ENCODE measurements at places on chromosomes 5 and 9. TPM values are rescaled to one million over a fixed set of nuclear protein-coding genes. Genes with fewer than 3 reads are reported as not detected.

GOLPH3 gene
- 86.4 TPM for total RNA-seq

GLRA1 gene
- not detected for total RNA-seq

BTNL3 gene
- not detected for total RNA-seq

MSX2 gene
- total RNA-seq = 0.32 TPM

SLC1A1 gene
- 17.7 TPM for total RNA-seq

AGPAT2 gene
- total RNA-seq = 31.5 TPM

APBA1 gene
- 11.2 TPM for total RNA-seq

TRIM36 gene
- 0.97 TPM for total RNA-seq

CYSRT1 gene
- 0.64 TPM for total RNA-seq

CIZ1 gene
- total RNA-seq = 35.4 TPM

GTF3C5 gene
- 32.2 TPM for total RNA-seq

C5orf58 gene
- not detected for total RNA-seq

SEMA4D gene
- total RNA-seq = 1.6 TPM

- DNase-seq = peak; percentile 90
Measured at GRCh38 chr9:112867275-112867991, 23.2 kb downstream of the SLC46A2 start.

GRCh38 chr5:93891491-93892480, 150.4 kb upstream of the POU5F2 start:
- DNase-seq = no peak

DNA sequence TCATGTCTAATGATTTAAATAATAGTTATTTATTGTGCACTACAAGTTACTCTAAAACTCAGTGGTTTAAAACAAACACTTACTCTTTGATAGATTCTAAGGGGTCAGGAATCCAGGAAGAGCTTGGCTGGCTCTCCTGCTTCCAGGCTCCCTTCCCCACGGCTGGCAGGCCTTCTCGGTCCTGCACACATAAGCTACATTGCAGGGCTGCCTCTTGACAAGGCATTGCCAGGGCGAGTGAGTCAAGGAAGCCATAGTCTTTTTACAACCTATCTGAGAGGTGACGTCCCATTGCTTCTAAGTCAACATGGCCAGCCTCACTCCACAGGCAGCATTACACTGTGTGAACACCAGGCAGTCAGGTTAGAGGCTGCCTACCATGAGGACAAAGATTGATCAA, 119.8 kb downstream of the AUH start:
- no peak for DNase-seq

DNA sequence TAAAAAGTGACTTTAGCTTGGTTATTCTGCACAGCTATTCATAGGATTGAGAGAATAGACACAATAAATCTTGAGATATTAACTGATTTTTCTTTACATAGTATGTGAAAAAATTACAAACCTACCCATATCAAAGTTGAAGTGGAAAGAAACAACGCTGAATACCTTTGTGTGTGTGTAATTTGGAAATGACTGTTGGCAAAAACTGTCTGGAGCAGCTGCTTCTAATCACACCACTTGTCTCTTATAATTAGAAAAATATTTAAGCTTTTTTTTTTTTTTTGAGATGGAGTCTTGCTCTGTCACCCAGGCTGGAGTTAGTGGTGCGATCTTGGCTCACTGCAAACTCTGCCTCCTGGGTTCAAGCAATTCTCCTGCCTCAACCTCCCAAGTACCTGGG, 110.8 kb upstream of the POC5 start:
- DNase-seq = no peak

GRCh38 chr5:152164860-152165259, 240.2 kb upstream of the GLRA1 start:
- no peak for DNase-seq

DNA sequence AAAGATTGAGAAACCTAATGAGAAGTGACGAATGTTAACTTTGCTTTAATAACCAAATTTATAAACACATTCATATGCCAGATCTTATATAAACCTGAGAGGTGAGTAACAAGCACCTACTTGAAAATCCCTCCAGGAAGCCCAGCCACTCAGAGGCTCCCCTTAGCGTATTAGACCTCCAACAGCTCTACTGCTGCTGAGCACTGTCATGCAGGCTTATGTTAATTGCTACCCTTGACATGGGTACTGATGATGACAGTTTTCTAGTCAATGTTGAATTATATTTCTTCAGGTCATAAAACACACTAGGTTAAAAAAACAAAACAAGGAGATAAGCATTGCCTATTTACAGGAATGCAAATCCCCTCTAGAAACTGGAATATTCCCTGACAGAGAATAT, 161.2 kb downstream of the MPDZ start:
- DNase-seq = no peak

DNA sequence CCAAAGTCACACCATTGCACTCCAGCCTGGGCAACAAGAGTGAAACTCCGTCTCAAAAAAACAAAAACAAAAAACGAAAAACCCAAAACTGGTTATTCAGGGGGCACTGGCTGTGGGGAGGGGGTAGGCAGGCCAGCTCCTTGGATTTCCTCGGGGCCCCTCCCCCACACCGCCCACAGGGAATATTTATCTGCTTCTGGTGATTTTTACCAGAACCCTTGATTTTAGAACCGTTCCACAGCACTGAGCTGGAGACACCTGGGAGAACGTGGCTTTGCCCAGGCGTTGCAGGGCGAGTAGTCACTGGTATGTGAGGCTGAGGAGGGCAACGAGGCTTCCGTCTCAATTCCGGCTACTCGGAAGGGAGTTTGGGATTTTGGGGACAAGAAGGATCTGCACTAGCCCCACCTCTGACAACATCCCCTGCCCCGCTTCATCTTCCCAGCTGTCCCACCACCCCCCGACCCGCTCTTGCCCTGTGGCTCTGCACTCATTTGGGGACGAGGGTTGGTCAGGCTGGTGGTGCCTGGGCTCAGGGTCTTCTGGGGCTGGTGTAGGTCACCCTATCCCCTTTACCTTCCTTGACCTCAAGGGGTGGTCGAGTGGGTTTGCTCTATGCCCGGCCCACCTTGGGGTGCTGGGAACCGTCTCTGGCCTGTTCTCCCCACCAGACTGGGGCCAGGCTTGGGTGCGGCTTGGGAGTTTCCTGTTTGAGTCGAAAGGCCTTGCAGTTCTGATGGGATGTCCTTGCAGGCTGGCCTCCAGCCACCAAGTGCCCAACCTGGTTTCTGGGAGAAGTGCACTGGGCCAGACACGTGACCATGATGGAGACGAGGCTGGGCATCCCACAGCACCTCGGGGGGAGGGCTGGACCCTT, 3.5 kb downstream of the AHRR start:
- DNase-seq = no peak

- no peak for DNase-seq
Measured at GRCh38 chr5:108950276-108950675, 202.6 kb downstream of the FER start.

- DNase-seq = no peak
Measured at GRCh38 chr9:5868235-5868634, 22.5 kb upstream of the MLANA start.

DNA sequence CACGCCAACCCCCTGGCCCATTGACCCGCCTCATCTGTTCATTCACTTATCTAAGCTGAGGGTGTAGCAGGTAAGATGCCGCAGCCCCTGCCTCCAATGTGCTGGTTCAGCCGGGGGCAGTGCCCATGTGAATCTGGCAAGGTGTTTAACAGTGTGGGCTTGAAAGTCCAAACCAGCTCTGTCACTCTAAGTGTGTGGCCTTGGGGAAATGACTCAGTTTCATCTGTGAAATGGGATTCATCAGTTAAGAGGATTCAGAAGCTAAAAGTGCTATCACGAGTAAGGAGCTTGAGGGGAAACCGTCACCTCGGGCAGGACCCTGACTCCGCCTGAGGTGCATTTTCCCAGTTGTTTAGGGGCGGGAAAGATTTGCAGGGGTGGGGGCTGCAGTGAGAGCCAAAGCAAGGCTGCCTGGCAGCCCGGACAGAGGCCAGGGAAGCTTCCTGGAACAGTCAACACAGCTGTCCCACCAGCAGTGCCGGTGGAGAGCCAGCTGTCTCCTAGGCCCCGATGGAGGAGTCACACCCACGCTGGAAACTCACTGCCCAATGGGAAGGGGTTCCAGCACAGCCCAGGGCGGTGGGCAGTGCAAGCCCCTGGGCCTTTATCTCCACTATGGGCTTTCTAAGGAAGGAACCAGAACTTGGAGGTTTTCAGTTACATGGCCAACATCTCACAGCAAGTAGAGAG, 9.7 kb upstream of the URM1 start:
- no peak for DNase-seq

DNA sequence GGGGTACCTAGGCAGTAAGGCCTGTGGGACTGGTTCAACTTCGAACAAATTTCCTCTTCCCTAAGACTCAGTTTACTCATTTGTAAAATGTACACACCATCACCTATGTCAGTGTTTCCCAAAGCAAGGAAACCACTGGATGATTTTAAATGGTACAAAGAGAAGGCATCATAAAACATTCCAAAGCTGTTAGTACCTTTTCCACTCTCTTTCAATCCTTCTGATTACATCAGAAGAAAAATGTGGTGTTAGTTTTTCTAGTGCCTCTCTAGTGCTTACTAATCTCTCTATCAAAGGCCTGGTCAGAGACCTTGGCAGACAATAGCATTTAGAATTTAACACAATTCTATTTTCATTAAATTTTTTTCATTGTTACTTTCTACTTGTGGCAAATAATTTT, 18.1 kb downstream of the NR6A1 start:
- DNase-seq = no peak

DNA sequence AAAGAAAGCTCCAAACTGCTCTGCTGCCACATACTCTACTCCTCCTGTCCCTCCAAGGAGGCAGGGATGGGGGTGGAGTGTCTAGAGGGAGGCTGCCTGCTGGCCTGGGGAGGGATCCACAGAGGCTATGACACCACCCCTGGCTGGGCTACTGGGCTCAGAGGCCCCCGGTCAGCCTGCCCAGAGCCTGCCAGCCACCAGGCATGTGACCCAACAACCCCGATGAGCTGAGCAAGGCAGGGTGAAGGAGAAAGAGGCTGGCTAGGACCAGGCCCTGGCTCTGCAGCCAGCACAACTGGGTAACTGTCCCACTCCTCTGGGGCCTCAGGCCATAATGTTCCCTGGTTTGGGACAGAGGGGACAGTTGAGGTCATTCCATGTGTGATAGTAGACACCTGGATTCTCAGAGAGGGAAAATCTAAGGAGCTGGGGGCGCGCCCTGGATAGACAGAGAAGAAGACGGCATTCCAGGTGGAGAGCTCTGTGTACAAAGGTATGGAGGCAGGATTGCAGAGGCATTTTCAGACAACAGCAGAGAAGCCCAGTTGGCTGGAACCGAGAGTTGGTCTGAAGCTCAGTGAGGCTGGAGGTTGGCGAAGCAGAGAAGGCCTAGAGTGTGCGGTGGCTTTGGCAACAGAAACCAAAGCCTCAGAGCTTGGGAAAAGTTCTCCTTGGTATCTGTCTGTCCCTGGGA, 33.8 kb upstream of the IL17B start:
- DNase-seq = peak; percentile 51

DNA sequence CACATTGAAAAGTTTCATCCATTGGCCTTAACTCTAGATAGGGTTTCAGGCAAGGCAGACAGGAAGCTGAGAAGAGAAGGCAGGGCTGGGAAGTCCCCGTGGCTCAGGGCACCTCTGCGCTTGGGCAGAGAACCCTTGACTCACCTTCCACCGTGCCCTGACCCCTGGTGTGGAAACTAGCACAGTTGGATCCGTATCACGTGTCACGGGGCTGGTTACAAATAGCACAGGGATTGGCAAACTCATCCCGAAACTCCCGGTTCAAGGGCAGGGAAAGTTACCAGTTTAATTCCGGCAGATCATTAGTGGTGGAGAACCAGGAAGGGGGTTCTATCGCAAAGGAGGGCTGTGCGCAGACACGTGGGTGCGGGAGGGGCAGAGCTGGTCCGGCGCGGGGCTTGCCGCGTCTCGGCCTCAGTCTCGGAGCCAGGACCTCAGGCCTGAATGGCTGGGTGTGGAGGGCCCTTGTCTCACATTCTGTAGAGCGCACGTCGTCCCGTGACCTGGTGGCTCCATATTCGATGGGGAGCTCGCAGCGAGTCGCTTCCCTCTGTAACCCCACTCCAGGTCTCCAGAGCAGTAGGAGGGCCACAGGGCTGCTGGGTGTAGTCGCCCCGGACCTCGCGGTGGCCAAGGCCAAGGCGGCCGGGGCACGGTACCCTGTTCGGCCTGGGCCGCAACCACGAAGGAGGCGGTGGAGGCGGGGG, 771 bp upstream of the TMEM171 start:
- no peak for DNase-seq

DNA sequence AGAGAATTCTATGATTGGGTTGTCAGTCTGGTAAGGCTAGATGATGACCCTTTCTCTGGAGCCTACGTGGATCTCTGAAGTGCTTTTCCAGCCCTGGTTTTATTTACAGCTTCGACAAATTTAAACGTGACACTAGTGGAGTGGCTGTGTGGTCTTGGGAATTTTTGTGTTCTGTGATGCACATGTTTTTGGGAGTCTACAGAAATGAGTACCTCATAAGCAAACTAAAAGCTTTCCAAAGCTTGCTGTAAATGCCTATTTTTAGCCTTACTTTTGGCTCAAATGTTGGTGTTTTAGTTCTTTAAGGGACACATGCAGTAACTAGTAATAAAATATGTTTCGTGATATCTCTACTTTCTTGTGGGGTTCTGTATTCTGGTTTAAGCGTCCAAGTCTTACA, 3.3 kb downstream of the LARP1 start:
- DNase-seq = peak; percentile 55

GRCh38 chr5:115625579-115626444, at the start of gene TMED7:
TSS of gene TMED7 (minus strand) at chr5:115626036. CDS start at chr5:115625792, 244 bp downstream.
- peak; percentile 99 for DNase-seq

DNA sequence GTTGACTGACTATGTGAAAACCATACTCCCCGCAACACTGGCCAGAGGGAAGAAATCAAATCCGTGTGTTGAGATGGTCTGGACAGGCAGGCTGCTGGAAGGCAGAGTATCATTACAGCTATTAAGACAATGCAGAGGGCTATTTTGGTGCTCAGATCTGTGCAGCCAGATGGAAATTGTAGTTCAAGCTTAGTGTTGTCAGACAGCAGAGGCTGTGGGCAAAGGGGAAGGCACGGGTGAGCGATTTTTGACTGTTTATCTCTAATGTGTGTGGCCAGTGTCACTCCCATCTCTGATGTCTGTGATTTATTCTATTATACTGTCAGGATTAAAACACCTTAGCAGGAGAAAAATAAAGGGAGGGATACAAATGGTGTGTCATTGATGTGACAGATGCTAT, 984.4 kb upstream of the WWC1 start:
- DNase-seq = no peak

- no peak for DNase-seq
Measured at GRCh38 chr5:136840601-136841000, 475.3 kb upstream of the TRPC7 start.

DNA sequence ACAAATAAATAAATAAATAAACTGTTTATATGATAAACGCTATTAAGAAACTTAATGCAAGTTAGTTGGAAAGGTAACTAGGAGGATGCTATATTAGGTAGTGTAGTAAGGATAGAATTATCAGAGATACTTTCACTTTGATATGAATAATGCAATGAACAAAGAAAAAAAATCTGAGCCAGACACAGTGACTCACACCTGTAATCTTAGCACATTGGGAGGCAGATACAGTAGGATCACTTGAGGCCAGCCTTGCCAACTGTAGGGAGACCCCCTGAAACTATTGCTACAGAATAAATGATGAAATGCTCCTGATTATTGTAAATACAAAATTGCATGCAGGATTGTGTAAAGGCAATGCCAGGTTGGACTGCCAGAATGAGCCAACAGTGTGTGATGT, 109.2 kb downstream of the ANXA2R start:
- no peak for DNase-seq
